Left forelimb (tissue), 1 donor: ENCODE measurements at places on chromosomes 1 and 21.
A peak's percentile ranks its signal among the peaks of the same experiment; 100 is the strongest.

GRCh38 chr1:115740811-115741210 lies 27.7 kb downstream of the CASQ2 start:
- no peak for DNase-seq

GRCh38 chr1:23916209-23917131 lies 3.3 kb upstream of the CNR2 start:
- DNase-seq: no peak

DNA sequence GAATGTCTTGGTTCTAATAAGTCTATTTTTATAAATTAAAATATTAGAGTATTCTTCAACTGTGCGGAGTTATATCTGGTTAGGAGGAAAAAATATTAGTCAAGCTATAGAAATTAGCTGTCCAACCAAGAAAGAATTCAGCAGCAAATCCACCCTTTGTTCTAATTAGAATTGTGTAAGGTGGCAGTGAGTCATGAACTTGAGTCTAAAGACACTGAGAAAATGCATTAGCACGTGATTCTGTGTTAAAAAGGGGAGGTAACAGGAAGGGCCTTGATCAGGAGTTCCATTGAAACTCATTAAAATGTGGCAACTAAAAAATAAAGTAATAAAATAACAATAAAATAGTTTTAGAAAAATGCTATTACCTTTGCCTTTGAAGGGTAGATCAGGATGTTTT lies 398.2 kb upstream of the RGS18 start:
- DNase-seq: no peak

- no peak for DNase-seq
These were observed 5.9 kb upstream of the THEM4 start for GRCh38 chr1:151915061-151915686.

DNA sequence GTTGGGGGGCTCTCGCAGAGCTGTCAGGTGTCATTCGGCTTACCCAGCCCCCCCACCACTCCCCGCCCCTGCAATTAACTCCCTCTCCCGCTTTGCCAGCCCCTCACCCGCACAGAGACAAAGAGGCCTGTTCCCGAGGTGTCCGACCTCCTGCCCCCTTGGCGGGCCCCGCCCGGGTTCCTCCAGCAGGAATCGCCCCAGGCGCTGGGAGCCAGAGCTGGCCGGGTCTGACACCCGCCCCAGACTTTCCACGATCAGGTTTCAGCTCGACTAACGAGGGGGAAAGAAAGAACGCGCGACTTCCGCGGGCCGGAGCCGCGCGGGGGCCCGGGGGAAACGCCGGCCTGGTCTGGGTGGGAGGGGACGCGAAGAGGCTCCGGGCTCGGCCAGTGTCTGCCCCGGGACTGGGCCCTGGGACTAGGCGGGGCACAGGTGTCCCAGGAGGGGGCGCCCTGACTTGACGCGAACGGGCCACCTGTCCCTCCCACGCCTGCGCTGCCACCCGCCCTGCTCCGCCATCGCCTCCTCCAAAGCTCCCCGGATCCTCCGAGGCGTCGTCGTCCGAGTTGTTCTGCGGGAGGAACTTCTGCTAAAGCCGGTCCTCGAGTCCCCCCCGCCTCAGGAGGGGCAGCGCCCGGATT lies 36.4 kb upstream of the HHAT start:
- DNase-seq: peak; percentile 86

GRCh38 chr1:81738875-81739274 lies 61.9 kb upstream of the ADGRL2 start:
- no peak for DNase-seq

GRCh38 chr1:56258371-56258770 lies 321.0 kb downstream of the PLPP3 start:
- DNase-seq: no peak

DNA sequence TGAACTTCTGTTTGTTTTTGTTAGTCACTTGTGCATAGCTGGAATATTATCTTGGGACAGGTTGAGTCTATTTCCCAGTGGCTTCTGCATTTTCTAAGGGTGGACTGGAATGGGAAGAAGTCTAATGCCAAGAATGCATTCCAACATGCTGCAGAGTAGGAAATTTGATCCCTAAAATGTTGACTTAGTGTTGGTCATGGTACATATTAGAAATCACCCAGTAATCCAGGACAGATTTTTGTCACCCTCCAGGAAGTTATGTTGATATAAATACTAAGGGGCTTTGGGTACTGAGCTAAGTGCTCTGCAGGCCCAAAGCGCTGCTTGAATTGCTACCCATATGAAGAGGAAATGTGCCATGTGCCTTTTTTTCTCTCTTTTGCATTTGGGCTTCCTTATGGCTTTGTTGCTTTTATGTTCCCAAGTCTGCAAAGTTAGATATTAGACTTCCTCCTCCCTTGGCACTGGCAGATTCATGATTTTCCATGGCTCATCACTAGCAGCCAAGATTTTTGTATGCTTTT lies 10.0 kb downstream of the ARID1A start:
- no peak for DNase-seq

GRCh38 chr1:53576866-53577760 lies 117.9 kb downstream of the DMRTB1 start:
- DNase-seq: peak; percentile 54

DNA sequence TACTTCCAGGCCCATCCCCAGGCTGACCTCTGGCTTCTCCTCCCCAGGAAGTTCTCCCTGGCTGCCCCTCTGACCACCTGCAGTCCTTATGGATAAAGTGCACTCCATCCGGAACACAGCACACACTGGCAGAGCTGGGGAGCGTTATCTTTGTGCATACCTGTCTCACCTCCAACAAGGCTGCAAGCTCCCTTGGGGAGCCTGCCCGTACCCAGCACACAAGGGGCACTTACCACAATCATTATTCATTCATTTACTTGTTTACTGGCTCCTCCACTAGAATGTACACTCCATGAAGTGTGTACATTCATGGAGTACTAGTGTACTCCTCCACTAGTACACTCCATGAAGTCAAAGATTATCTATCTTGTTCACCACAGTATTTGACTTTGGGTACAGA lies 30.3 kb downstream of the GLIS1 start:
- no peak for DNase-seq

GRCh38 chr1:168513656-168514404 lies 30.0 kb downstream of the XCL2 start:
- DNase-seq: no peak

GRCh38 chr21:41715649-41716281 lies 51.1 kb downstream of the RIPK4 start:
- DNase-seq: no peak

GRCh38 chr1:15696956-15697521 lies 12.9 kb downstream of the PLEKHM2 start:
- no peak for DNase-seq

- DNase-seq: no peak
These were observed 1.9 kb downstream of the DHRS3 start for GRCh38 chr1:12615865-12616708.

DNA sequence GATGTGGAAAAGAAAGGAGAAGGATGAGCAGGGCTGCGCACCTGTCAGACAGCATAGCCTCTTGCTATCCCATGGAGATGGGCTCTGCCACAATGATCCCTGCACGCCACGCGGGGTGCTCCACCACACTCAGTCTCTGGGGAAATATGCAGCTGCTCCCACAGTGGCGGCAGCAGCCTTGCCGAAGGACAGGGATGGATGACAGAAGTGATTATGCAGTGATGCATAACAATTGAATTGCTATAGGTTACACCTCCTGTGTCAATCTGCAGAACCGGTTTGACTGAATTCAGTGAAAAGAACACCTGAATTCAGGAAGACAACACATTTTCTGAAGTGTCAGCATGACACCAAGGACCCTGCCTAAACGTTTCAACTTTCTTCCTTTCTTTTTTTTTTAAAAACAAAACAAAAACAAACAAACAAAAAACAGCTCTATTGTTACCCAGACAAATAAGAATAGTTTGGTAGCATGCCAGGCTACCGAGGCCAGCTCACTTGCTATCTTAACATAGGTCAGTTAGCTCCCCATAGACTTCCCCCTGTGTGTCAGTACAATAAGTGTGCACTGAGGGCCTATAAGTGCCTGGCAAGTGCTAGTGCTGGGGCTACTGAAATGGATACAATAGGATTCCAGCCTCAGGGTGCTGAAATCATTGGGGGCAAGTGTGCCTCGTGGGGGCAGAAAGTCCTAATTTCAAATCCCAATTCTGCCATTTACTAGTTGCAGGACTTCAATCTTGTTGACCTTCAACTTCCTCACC lies 127.6 kb upstream of the LMO4 start:
- DNase-seq: no peak

- peak; percentile 47 for DNase-seq
These were observed 13.1 kb upstream of the LHX4 start for GRCh38 chr1:180217006-180217405.

DNA sequence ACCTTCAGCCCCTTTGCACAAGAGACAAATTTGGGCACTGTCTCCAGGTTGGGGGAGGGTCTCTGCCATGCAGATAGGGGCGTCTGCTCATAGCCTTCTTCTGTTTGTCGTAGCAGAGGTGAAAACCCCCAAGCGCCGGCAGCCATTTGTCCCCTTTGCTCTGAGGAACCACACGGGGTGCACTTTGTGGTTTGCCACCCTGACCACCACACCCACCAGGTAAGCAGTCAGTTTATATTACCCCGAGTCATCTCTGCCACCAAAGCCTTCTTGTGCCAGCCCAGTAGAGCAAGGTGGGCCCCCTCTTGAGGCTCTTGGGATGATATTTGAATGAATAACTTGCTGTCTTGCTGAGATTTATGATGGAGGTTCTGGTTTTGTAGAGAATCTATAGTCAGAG lies 111.8 kb downstream of the VPS13D start:
- no peak for DNase-seq

DNA sequence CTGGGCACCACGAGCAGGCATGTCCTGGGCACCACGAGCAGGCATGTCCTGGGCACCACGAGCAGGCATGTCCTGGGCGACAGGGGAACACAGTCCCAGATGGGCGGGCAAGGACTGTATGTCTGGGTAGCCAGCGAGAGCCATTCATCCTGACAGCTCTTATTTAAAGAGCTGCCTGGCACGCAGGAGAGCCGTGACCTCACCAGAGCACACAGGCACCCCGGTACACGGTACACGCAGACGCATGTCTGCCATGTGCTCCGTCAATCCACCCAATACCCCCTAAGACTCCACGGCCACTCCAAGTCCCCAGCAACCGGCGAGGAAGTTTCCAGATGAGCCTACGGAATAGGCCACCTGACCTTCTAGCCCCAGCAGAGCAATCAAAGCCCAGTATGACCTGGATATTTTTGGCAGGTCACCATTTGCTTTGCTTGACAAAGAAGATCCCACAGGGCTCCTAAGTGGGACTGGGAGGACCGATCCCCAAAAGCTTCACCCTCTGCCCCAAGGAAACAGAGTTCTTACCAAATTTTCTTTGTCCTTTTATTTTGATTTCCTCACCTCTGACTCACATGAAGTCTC lies 51.7 kb downstream of the CASZ1 start:
- DNase-seq: no peak

DNA sequence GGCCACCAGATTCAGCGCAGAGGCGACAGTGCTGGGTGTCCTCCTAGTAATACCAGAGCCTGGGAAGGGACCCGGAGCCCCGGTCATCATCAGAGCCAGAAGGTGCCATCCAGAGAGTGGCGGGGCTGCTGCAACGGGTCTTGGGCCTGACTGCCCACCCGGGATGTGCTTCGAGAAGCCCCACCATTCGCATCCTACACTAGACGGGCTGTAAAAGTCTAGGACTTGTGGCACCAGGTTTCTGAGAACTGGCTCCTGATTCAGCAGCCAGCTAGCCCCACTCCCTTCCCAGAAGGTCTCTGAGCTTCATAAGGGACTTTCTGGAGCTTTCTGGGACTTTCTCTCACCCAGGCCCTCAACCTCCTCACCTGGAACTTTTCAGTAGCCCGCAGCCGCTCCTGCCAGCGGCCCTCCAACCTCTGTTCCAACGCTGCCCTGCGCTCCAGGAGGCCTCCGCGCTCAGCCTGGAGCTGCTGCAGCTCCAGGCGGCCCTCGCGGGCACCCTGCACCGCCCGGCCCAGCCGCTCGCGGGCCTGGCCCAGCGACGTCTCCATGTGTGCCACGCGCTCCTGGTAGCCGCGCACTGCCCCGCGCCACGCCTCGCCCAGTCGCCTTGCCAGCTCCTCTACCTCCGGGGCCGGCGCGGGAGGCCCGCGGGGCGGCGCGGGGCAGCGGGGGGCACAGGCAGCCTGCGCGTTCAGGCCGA lies 940 bp downstream of the NES start:
- DNase-seq: no peak

- no peak for DNase-seq
These were observed 807.1 kb upstream of the PRMT6 start for GRCh38 chr1:106249365-106249764.
